H4 (cell line): ENCODE measurements at places on chromosomes 2 and 18. TPM values are rescaled to one million over a fixed set of nuclear protein-coding genes. Genes with fewer than 3 reads are reported as not detected.

The ZBTB7C gene
- 1.0 and 1.1 TPM in 2 replicates for total RNA-seq

The PROC gene
- 1.3 and 2.6 TPM in 2 replicates for total RNA-seq

The IL37 gene
- not detected in 2 replicates for total RNA-seq

The REG3G gene
- not detected in 2 replicates for total RNA-seq

The TMEM247 gene
- total RNA-seq: not detected in 2 replicates

The TWIST2 gene
- 25.6 and 26.8 TPM in 2 replicates for total RNA-seq

The GKN1 gene
- total RNA-seq: not detected in 2 replicates

The CCDC74A gene
- total RNA-seq: 25.7 and 30.0 TPM in 2 replicates

The RIT2 gene
- total RNA-seq: 2.1 and 5.1 TPM in 2 replicates

The MC2R gene
- not detected in 2 replicates for total RNA-seq

The LOXL3 gene
- 2.0 and 2.4 TPM in 2 replicates for total RNA-seq

The OTOS gene
- not detected in 2 replicates for total RNA-seq

The BUB1 gene
- 57.7 and 85.3 TPM in 2 replicates for total RNA-seq

The ARHGAP25 gene
- 0.49 and 0.56 TPM in 2 replicates for total RNA-seq

The CRYBA2 gene
- total RNA-seq: not detected in 2 replicates

The VWA3B gene
- not detected in 2 replicates for total RNA-seq

The GALNT5 gene
- 0.04 and 0.14 TPM in 2 replicates for total RNA-seq
